Osteoblast (primary cell): ENCODE measurements at places on chromosomes 3 and 15. TPM values are rescaled to one million over a fixed set of nuclear protein-coding genes. Genes with fewer than 3 reads are reported as not detected.
A peak's percentile ranks its signal among the peaks of the same experiment; 100 is the strongest.

GRCh38 chr15:35671981-35672380, 126.0 kb upstream of the DPH6 start:
- no peak for DNase-seq
- H3K27ac ChIP-seq: no peak overlapping the region
- peaks cover 10% of the 10 kb centered on the region for H3K4me1 ChIP-seq
- no peaks in the 10 kb centered on the region for H3K36me3 ChIP-seq
- H3K27me3 ChIP-seq: no peaks in the 10 kb centered on the region

GRCh38 chr15:96648866-96649265, 318.4 kb downstream of the NR2F2 start:
- no peak overlapping the region for H3K4me3 ChIP-seq
- no peak for DNase-seq
- H3K4me1 ChIP-seq: no peaks in the 10 kb centered on the region
- no peaks in the 10 kb centered on the region for H3K36me3 ChIP-seq
- no peaks in the 10 kb centered on the region for H3K27me3 ChIP-seq

GRCh38 chr15:90929246-90930019, 2.9 kb downstream of the HDDC3 start:
- H3K27me3 ChIP-seq: no peaks in the 10 kb centered on the region
- DNase-seq: peak; percentile 26
- peak overlapping the region; percentile 88 for H3K4me3 ChIP-seq
- peaks cover 20% of the 10 kb centered on the region for H3K4me1 ChIP-seq
- H3K27ac ChIP-seq: peak overlapping the region; percentile 87

DNA sequence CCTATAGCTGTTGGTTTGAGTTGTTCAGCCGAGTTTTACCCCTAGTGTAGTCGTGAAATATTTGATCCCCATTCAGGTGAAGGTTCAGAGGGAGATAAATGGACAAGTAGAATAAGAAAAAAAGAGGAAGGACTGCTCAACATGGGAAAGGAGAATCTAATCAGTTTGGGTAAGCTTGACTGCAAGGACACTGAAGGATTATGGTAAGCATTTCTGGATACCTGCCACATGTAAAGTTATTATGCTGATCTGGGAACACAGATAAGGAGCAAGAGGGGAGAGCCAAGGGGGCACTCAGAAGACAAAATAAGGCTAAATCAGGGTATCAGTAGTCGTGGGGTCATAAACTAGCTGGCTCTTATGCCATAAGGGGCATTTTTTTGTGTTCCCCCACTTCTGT, 49.9 kb downstream of the TFG start:
- H3K4me1 ChIP-seq: peaks cover 13% of the 10 kb centered on the region
- no peaks in the 10 kb centered on the region for H3K27me3 ChIP-seq
- DNase-seq: no peak
- peaks cover 29% of the 10 kb centered on the region for H3K36me3 ChIP-seq
- no peak overlapping the region for H3K4me3 ChIP-seq
- peak overlapping the region; percentile 12 for H3K27ac ChIP-seq

- DNase-seq: peak; percentile 78
- no peak overlapping the region for H3K4me3 ChIP-seq
- no peak overlapping the region for H3K27ac ChIP-seq
- H3K4me1 ChIP-seq: peaks cover 11% of the 10 kb centered on the region
- H3K27me3 ChIP-seq: no peaks in the 10 kb centered on the region
- H3K36me3 ChIP-seq: no peaks in the 10 kb centered on the region
Measured at GRCh38 chr3:110568246-110568645, 503.4 kb upstream of the NECTIN3 start.

DNA sequence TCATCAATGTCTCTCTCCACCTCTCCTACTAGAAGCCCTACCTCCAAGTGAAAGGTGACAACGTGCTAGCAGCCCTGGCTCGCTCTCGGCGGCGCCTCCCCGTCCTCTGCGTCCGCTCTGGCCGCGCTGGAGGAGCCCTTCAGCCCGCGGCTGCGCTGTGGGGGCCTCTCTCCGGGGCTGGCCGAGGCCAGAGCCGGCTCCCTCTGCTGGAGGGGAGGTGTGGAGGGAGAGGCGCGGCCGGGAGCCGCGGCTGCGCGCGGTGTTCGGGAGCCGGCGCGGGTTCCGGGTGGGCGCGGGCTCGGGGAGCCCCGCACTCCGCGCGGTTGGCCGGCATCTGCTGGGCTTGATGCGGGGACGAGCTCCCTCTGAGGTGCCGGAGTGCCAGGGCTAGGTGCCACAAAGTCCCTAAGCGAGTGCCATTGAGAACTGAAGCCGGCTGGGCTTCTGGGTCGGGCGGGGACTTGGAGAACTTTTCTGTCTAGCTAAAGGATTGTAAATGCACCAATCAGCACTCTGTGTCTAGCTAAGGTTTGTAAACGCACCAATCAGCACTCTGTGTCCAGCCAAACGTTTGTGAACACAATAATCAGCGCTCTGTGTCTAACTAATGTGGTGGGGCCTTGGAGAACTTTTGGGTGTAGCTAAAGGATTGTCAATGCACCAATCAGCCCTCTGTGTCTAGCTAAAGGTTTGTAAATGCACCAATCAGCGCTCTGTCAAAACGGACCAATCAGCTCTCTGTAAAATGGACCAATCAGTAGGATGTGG, 84.8 kb upstream of the ARRDC4 start:
- no peak for DNase-seq
- H3K4me1 ChIP-seq: no peaks in the 10 kb centered on the region
- H3K36me3 ChIP-seq: no peaks in the 10 kb centered on the region
- no peak overlapping the region for H3K4me3 ChIP-seq
- H3K27me3 ChIP-seq: no peaks in the 10 kb centered on the region

DNA sequence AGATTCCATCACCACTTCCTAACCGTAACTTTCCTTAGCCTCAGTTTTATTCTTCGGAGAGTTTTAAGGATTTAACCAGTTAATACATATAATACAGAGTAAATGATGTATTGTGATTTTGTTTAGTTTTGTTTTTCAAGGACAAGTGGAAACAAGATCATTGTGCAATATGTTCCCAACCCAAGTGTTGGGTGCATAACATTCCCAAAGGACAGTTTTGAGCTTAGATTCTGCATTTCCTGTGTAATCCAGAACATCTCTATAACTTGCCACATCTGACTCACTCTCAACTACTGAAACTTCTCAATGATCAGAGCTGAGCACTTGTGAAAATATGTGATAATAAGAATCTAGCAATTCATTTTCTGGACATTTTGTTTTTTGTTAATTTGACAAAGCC, 466.1 kb upstream of the PPP2R3A start:
- H3K4me1 ChIP-seq: peaks cover 3% of the 10 kb centered on the region
- DNase-seq: no peak
- no peak overlapping the region for H3K4me3 ChIP-seq

DNA sequence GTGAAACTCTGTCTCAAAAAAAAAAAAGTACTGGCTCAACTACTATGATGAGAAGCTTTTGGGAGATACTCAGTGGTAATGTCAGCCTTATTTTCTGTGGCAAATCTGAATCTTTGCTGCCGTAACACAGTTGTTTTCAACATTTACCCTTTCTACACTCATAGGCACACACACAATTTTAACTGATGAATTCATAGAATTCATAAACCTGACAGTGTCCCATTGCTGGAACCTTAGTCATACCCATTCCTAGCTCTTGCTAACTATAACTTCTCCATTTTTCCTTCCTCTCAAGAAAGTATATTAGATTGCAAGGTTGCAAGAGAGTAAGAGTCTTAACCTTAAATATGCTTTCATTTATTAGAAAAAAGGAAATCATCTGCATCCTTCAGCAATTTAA, 496.6 kb downstream of the FHIT start:
- no peak overlapping the region for H3K4me3 ChIP-seq
- DNase-seq: no peak
- H3K27me3 ChIP-seq: no peaks in the 10 kb centered on the region
- no peaks in the 10 kb centered on the region for H3K36me3 ChIP-seq
- H3K4me1 ChIP-seq: no peaks in the 10 kb centered on the region

- peaks cover 36% of the 10 kb centered on the region for H3K4me1 ChIP-seq
- no peak overlapping the region for H3K27ac ChIP-seq
- no peak overlapping the region for H3K4me3 ChIP-seq
Measured at GRCh38 chr3:159840703-159841299, 147.8 kb upstream of the IL12A start.

The MKRN3 gene
- total RNA-seq: 0.36 and 0.59 TPM in 2 replicates

The PAK6 gene
- not detected in 2 replicates for total RNA-seq

The AHSG gene
- not detected in 2 replicates for total RNA-seq

The LRRIQ4 gene
- under 0.01 and 0.29 TPM in 2 replicates for total RNA-seq

The FGF7 gene
- 377 and 445 TPM in 2 replicates for total RNA-seq

The PAQR9 gene
- total RNA-seq: not detected in 2 replicates

The DUSP7 gene
- total RNA-seq: 12.7 and 13.8 TPM in 2 replicates
